ENCODE measurements at places on chromosomes 2 and 18.

GRCh38 chr2:233399306-233400225 lies 45.3 kb downstream of the DGKD start:
- DNase-seq: peak; percentile 43

DNA sequence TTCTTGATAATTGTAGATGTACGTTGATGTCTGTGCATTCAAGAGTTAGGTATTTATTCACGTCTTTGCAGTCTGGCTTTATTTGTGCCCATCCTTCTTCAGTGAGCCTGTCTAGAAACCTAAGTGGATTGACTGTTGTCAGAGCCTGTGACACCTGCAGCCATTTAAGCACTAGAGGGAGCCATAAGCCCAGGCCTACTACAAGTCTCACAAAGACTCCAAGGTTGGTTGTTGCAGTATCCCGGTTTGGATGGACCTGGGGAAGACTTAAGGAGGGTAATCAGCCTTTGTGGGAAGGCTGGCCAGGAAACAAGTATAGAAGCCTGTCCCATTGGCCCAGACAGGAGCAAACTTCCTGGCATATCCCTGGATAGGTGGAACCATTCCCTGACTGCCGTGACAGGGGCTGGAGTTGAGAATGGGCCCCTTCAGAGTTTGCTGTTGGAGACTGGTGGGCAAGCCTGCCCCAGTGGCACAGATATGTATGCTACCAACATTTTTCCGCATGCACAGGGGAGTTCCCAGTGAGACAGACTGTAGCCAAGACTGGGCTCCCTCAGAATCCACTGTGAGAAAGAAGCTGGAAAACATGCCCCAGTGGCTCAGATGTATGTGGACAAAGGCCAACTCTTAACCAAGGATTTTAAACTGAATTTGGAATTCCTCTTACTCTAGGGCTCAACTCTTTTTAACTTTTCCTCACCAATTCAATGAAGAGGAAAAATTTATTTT lies 9.3 kb upstream of the LRRC30 start:
- DNase-seq: no peak

DNA sequence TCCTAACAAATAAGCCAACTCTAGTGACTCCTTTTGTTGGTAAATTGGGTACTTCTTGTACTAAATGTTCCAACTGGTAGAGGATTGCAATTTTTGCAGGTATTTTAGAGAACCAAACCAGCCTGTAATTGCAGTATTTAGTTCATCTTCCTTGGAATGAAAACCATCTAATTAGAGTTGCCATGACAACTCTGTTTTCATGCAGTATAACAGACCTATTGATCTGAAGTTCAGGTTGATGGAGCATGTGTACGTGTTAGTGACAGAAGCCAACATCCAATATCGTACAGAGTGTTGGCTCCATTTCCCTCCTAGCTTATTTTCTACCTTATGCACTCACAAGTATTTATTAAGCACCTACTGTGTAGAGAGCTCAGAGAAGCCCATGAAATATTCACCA lies 176.3 kb upstream of the FOSL2 start:
- DNase-seq: no peak

DNA sequence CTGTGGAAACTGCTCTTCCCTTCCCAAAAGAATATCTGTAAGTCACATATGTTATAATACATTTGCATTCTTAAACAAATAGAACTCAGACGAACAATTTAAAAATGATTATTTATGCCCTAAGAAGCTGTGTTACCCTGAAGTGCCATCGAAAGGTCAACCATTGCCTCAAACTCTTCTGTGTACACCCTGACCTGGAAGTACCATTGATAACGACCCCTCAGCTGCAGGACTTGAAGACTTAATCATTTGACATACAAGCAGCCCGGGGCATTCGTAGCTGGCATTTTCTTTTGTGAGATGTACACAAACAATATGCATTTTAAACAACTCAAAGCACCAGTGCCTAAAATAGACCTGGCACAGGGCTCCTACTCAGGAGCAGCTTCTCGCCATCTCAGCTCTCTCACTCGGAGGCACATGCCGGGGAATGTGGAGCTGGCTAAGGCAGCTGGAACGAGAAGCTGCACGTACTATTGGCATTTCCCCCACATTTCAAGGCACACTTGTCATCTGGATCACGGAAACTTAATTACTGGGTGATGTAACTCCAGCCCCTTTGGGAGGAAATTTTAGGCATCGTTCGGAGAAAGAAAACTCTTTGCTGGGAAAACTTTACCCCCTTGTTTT lies 170.0 kb upstream of the GALNT5 start:
- no peak for DNase-seq
